ENCODE measurements at places on chromosomes 6 and 20.

DNA sequence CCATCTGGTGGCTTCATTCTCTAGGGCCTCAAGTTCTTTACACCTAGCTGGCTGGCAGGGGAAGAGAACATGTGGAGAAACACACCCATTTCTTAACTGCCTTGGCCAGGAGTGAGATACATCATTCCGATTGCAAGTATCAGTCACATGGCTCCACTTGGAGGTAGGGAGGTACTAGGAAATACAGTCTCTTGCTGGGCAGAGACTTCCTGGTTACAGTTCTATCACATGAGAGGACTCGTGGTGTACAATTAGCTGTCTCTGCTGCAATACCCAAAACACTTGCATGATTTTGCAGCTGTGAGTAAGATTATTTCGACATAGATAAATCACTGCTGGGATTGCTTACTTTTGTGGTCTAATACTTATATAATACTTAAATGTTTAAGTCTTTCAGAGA lies 51.1 kb downstream of the GTF2H5 start:
- DNase-seq = no peak

- DNase-seq = no peak
These were observed 18.0 kb upstream of the SIRPB2 start for GRCh38 chr20:1509237-1509636.

- DNase-seq = no peak
These were observed 105.7 kb downstream of the SMOC2 start for GRCh38 chr6:168546730-168547129.

DNA sequence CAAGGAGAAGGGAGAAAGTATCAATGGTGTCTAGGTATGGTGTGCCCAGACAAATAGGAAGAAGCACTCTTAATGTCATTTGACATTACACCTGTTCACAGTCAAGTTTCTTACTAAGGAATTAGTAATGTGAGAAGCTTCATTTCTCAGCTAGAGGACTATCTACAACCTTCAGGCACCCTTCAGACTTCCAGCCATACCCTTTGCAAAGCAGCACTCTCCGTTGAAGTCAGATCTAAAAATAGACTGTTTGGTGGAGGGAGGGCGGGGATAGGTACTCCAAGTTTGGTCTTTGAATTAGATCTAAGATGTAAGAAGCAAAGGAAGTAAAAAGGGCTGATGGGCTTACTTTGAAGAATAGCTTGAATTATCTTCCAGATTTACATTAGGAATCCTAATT lies 311.1 kb downstream of the SLC35F1 start:
- DNase-seq = no peak

DNA sequence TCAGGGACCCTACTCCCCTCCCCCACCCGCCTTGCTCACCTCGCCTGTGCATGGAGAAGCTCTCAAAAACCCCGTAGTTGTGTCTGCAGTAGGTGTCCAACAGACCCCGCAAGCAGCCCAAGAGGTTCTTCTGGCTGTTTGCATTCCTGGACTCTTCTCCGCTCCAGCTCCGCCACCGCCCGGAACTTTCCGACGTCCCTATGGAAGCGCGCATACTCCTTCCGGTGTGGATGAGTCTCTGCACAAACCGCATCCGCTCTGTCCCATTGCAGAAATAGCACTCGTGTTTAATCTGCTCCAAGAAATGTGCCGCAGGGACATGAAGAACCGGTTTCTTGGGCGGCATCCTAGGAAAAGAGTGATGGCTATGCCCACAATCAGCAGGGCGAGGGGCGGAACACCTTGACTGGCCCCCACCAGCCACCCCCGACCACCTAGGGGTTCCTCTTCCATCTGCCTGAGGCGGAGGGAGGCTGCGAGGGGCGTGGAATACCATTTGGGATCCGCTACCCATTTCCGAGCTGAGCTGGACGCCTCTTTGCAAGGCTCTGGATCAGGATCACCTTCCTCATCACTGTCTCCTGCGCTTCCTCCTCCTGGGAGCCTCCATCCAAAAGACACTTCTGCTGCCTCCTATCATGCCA lies 20.2 kb downstream of the HLA-DRA start:
- DNase-seq = no peak

- DNase-seq = no peak
These were observed 223.2 kb upstream of the ECI2 start for GRCh38 chr6:4358414-4359107.

DNA sequence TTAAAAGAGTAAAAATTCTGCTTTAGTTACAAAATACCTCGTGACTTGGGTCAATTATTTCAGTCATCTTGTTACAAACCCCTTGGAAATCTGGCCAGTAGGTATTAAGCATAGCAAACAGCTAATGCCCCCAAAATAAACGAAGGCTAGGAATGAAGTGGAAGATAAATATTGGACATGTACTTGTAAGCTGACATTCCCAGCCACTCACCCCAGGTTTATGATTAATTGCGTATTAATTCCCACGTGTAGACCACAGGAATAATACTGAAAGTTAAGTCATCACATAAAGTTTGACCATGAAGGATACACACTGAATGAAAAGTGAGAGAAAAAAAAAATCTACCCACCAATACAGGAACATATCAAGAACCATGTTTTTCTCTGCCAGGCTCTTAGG lies 936.5 kb upstream of the ADGRB3 start:
- no peak for DNase-seq

- DNase-seq = no peak
These were observed 4.5 kb upstream of the BRD2 start for GRCh38 chr6:32963866-32964265.

DNA sequence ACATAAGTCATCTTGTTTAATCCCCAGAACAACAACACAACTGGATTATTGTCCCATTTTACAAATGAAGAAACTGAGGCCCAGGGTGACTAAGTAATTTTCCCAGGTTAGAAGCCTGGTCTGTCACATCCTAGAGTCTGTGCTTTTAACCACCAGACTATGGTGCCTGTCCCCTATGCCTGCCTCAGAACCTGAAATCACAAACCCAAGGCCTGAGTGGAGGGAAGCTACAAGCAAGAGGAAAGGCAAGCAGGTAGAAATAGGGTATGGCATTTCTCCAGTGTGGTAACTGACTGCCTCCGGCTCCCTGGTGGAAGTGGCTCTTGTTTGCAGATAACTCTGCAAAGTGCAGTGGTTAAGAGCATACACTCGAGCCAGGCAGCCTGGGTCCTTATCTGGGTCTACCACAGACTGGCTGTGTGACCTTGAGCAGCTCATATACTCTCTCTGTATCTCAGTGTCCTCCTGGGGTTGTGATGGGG lies 2.5 kb downstream of the TMEM63B start:
- no peak for DNase-seq

DNA sequence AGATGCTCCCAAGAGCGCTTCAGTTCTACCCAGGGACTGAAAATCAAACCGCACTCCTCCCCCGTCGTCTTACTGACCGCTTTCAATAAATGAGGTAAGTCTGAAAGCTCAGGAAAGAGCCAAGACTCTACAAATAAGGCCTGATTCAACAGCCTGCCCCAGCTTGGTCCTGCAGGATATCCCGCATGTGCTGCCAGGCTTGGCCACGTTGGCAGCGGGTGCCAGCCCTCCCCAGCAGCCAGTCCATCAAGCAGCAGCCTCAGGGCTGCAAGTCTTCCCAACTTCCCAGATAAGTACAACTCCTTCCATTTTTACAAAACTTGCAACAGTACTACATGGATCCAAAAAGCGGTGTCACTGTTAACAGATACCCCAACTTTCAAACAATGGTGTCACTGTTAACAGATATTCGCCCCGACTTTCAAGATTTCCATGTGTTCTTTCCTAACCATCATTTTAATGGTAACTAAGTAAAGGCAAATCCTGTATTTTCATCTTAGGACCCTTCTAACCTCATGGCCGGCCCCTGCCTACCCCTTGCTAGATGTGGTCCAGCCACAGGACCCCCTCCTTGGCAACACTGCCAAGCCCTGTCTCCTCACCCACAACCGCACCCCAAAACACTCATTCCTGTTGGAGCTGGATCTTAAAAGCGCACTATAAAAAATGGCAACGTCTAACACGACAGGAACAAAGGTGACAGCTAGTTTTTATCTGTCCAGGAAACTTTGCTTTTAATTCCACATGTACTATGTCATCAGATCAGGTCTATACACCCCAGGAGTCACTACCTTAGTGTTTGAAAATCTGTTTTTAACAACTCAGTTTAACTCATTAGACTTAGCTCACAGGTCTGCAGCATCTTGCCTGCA lies 28.0 kb downstream of the DIDO1 start:
- DNase-seq = no peak

DNA sequence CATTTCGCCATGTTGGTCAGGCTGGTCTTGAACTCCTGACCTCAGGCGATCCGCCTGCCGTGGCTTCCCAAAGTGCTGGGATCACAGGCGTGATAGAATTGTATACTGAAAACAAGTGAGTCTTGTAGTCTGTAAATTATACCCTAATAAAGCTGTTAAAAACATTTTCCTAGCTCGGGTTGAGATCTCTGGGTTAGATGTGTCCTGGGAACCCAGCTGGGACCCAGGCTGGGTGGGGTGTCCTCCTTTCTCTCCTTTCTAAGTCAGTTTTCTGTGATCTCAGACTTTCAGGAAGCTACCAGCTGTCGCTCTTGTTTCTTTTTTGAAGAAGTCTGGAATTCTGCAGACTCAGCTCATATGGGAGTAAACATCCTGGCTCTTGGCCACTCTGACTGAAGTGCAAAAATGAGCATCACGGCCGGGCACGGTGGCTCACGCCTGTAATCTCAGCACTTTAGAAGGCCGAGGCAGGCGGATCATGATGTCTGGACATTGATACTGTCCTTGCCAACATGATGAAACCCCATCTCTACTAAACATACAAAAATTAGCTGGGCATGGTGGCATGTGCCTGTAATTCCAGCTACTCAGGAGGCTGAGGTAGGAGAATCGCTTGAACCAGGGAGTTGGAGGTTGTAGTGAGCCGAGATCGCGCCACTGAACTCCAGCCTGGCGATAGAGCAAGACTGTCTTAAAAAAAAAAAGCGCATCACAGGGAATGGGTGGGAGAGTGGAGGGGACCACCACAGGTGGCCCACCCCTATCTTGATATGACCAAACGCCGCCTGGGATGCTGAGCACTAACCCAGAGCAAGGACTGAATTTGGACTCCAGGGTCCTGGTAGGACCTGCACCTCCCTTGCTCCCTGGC lies 9.9 kb upstream of the PCIF1 start:
- DNase-seq = no peak

DNA sequence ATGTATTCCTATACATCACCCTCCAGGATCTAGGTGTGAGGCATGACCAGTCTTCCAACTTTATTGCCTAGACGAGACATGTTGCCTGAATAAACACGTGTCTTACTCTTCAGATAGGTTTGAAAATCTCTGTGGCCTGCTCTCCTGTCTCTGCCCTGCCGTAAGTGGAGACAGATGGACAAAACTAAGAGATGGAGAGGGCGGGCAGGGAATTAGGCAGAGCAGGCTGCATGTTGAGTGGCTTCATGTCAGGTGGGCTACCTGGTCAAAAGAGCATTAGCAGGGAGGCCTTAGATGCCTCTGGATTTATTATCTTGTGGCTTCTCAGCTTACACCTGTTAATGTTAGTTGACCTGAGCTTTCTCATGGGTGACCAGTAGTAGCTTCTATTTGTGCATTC lies 59.0 kb upstream of the TULP4 start:
- no peak for DNase-seq

GRCh38 chr20:37042986-37043972 lies 52.5 kb downstream of the RBL1 start:
- peak; percentile 63 for DNase-seq

DNA sequence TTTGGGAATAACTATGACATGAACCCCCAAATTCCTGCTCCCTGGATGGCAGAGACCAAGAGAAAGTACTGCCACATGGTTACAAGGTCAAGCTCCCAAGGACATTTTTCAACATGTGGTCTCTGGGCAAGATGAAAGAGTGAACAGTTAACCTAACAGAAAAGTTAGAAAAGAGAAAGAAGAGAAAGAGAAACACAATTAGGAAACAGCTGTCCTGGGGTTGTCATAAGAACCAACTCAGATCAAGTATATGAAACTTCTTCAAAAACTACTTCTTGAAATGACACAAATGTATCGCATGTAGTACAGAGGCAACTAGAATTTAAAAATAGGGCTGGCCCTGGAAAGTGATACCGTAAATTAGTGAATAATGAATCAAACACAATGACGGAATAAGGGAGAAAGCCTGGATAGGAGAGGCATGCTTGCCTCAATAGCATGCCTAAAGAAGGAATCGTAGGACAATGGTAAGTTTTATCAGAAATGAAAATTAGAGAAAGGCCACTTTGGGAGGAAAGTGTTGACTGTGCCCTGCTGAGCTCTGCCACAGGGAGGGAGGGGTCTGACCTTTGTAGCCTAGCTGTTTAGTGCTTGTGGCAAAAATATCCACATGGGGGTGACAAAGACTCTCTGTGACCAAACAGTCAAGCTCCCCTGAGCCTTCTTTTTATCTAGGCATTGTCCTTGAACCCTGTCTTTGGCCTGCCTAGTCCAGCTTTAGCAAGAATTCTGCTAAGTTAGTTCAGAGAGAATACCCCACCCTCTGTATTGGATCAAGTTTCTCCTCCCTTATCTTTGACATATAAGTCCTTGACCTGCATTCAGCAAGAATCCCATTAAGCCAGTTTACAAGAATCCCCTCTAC lies 4.3 kb upstream of the DCBLD1 start:
- no peak for DNase-seq

- DNase-seq = no peak
These were observed 78.2 kb upstream of the PTPRK start for GRCh38 chr6:128598571-128598970.

GRCh38 chr6:5260111-5260620 lies 584 bp downstream of the LYRM4 start:
- peak; percentile 87 for DNase-seq

DNA sequence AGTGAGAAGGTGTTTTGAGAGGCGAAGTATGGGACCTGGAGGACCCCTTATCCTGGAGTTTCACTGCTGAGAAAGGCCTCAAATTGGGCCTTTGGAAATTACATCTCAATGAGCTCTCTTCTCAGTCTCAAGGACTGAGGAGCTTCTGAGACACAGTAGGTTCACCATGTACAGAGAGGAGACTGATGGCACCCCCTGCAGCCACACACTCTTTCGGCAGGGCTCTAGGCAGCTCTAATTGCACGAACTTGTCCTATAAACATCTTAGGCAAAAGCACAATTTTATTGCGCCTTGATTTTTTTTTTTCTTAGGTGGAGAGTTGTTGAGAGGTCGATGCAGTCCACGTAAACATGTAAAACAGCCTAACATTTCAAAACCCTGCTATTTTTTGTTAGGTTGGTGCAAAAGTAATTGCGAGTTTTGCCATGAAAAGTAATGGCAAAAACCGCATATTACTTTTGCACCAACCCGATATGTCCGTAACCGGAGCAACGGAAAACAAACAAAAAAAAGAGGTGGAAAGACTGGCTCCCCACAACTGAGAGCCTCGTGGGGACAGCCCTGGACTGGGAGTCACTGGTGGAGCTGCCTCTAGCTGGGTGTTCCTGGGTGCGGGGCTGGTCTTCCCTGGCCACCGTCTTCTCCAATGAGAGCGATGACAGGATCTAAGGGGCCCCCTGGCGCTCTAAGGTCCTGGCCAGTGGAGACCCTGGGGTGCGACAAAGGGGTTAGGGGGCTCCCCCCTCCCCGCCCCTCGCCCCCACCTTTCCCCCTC lies 84.0 kb upstream of the EYA2 start:
- no peak for DNase-seq

DNA sequence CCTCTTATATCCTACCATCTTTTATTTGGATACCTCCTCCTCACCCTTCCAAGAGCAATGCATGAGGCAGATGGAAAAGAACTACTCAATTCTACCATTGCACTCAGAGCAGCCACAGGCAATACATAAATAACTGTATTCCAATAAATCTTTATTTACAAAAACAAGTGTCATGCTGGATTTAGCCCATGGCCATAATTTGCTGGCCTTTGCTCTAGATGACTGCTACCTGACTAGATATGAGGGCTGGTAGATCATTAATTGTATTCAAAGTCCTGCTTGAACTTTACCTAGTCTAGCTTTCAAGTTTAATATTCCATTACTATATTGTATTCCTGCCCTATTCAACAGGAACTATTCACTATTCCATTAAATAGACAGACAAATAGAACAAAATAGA lies 37.1 kb downstream of the AFG1L start:
- no peak for DNase-seq

Measured in natural killer cell (primary cell).